ENCODE measurements at places on chromosomes 3 and 15. TPM values are rescaled to one million over a fixed set of nuclear protein-coding genes. Genes with fewer than 3 reads are reported as not detected.

The LRRN1 gene
- not detected for total RNA-seq

The TMCO5A gene
- not detected for total RNA-seq

The ABHD6 gene
- 11.4 TPM for total RNA-seq

The C2CD4A gene
- total RNA-seq = 0.12 TPM

The CERS3 gene
- total RNA-seq = not detected

The FBXW12 gene
- not detected for total RNA-seq

The CCK gene
- total RNA-seq = 0.62 TPM

The FAM174B gene
- 1.00 TPM for total RNA-seq

The ADAMTS7 gene
- 1.2 TPM for total RNA-seq

The NAALADL2 gene
- 13.7 TPM for total RNA-seq

The CLDN1 gene
- 0.55 TPM for total RNA-seq

The SCAMP2 gene
- total RNA-seq = 21.2 TPM

The NMNAT3 gene
- 2.4 TPM for total RNA-seq

The SEMA3G gene
- total RNA-seq = under 0.01 TPM

The CSTA gene
- 1.1 TPM for total RNA-seq

The SMCO1 gene
- not detected for total RNA-seq

The MEX3B gene
- total RNA-seq = 2.2 TPM

The CORO2B gene
- 26.7 TPM for total RNA-seq

The TRH gene
- not detected for total RNA-seq

The MCTP2 gene
- total RNA-seq = 4.1 TPM

The CCNB2 gene
- total RNA-seq = 21.4 TPM

The CYP1A1 gene
- total RNA-seq = not detected

The RTP1 gene
- not detected for total RNA-seq

The ANKUB1 gene
- total RNA-seq = not detected

The SKOR1 gene
- 0.12 TPM for total RNA-seq

The ANKRD34C gene
- not detected for total RNA-seq

The NOX5 gene
- total RNA-seq = 0.25 TPM

The FAM98B gene
- total RNA-seq = 8.1 TPM

The WDR93 gene
- total RNA-seq = under 0.01 TPM

The MUC20 gene
- 0.22 TPM for total RNA-seq

The ISLR gene
- 39.7 TPM for total RNA-seq

The SLC27A2 gene
- total RNA-seq = 0.22 TPM

The MED12L gene
- 0.25 TPM for total RNA-seq

The GPR27 gene
- 0.12 TPM for total RNA-seq

The VEPH1 gene
- 56.1 TPM for total RNA-seq

The ROBO2 gene
- 0.37 TPM for total RNA-seq

The AHSG gene
- total RNA-seq = not detected

The GOLGA8J gene
- total RNA-seq = 0.11 TPM

The RPUSD3 gene
- 36.2 TPM for total RNA-seq

The FETUB gene
- total RNA-seq = not detected

The GOLGA6D gene
- total RNA-seq = not detected

The CPLX3 gene
- total RNA-seq = not detected

The PPP2R3A gene
- total RNA-seq = 14.9 TPM

The ECE2 gene
- not detected for total RNA-seq

The PLD1 gene
- total RNA-seq = 16.7 TPM

The EFCC1 gene
- not detected for total RNA-seq

The MESP2 gene
- 0.75 TPM for total RNA-seq

The GOLGA8T gene
- not detected for total RNA-seq

The CCNDBP1 gene
- 70.9 TPM for total RNA-seq

The TMEM108 gene
- total RNA-seq = 0.12 TPM

The C3orf52 gene
- total RNA-seq = 17.2 TPM

The GP5 gene
- total RNA-seq = under 0.01 TPM

The TRIM59 gene
- 30.2 TPM for total RNA-seq

The SEMA3B gene
- 6.8 TPM for total RNA-seq

The GHSR gene
- total RNA-seq = not detected

All from uterine smooth muscle cell (primary cell).